ENCODE measurements at places on chromosomes 7 and 10. TPM values are rescaled to one million over a fixed set of nuclear protein-coding genes. Genes with fewer than 3 reads are reported as not detected.

EBLN1 gene
- total RNA-seq = not detected

PPP1R9A gene
- total RNA-seq = 17.0 TPM

CCDC6 gene
- total RNA-seq = 59.0 TPM

KIAA1549 gene
- total RNA-seq = 11.9 TPM

ENTPD7 gene
- 14.5 TPM for total RNA-seq

GBX1 gene
- not detected for total RNA-seq

- no peaks in the 10 kb centered on the region for H3K27me3 ChIP-seq
- H3K27ac ChIP-seq = no peak overlapping the region
- DNase-seq = no peak
These were observed 4.9 kb downstream of the IPMK start for GRCh38 chr10:58262766-58263165.

DNA sequence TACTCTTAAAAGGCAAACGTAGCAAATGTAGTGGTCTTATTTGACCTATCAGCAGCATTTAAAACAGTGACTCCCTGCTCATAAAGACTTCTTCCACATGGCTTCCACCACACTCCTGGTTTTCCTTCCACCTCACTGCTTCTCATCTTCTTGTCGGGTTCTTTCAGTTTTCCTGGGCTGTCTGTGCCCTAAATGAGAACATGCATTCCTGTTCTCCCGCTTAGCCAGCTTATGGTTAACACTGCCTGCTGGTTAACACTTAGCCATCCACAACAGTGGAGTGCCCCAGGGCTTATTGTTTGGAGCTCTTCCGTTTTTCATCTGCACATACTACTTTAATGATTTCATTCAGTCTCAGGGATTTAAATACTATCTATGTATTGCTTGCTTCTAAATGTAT is 34.3 kb upstream of the EXOC6 start:
- no peaks in the 10 kb centered on the region for H3K27me3 ChIP-seq
- no peaks in the 10 kb centered on the region for H3K4me1 ChIP-seq

DNA sequence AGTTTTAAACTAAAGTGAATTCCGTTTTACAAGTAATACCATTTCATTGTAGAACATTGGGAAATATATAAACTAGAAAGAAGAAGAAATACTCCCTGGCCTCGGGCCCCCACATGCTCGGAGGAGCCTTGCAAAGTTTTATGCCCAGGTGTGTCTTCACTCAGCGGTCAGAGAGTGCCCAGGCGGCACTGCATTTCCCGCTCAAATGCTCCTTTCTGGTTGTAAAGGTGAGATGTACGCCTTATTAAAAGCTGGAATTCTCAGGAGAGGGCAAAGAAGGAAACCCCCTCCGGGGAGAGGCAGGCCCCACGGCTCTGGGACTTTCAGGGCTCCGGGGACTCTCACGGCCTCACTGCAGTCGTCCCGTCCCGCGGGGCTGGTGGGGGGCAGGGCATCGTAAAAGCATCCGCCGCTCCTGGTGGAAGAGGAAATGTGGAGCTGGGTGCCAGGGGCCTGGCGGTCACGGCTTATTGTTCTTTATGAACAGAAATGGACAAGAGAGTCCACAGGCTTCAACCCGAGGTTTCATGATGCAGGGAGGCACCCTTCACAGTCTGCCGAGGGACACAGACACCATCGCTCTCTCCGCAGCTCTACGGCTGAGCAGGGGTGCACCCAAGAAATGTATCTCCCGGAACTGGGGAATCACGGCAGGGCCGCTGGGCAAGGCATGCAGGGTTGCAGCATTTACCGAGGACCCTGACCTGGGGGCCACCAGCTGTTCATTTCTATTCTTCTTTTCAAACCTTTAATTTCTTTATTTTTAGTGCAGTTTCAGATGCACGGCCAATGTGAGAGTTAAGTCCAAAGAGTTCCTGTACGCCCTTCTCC is 47.7 kb upstream of the INPP5A start:
- no peak overlapping the region for H3K4me3 ChIP-seq
- H3K27ac ChIP-seq = no peak overlapping the region
- no peaks in the 10 kb centered on the region for H3K27me3 ChIP-seq
- H3K36me3 ChIP-seq = no peaks in the 10 kb centered on the region

GRCh38 chr10:125153703-125154490 is 6.5 kb downstream of the CTBP2 start:
- peak overlapping the region; percentile 99 for H3K4me3 ChIP-seq
- H3K27ac ChIP-seq = peak overlapping the region; percentile 90
- DNase-seq = peak; percentile 23
- no peaks in the 10 kb centered on the region for H3K27me3 ChIP-seq
- peaks cover 18% of the 10 kb centered on the region for H3K4me1 ChIP-seq

- no peak for DNase-seq
- no peak overlapping the region for H3K4me3 ChIP-seq
- H3K4me1 ChIP-seq = peaks cover 3% of the 10 kb centered on the region
These were observed 2.1 kb upstream of the CRHR2 start for GRCh38 chr7:30684351-30684750.

GRCh38 chr10:125368146-125368545 is 207.8 kb upstream of the CTBP2 start:
- no peak overlapping the region for H3K4me3 ChIP-seq
- no peaks in the 10 kb centered on the region for H3K27me3 ChIP-seq

GRCh38 chr7:90618876-90619275 is 22.8 kb downstream of the CDK14 start:
- peaks cover 10% of the 10 kb centered on the region for H3K4me1 ChIP-seq
- no peak overlapping the region for H3K4me3 ChIP-seq
- no peak overlapping the region for H3K27ac ChIP-seq
- no peak for DNase-seq

DNA sequence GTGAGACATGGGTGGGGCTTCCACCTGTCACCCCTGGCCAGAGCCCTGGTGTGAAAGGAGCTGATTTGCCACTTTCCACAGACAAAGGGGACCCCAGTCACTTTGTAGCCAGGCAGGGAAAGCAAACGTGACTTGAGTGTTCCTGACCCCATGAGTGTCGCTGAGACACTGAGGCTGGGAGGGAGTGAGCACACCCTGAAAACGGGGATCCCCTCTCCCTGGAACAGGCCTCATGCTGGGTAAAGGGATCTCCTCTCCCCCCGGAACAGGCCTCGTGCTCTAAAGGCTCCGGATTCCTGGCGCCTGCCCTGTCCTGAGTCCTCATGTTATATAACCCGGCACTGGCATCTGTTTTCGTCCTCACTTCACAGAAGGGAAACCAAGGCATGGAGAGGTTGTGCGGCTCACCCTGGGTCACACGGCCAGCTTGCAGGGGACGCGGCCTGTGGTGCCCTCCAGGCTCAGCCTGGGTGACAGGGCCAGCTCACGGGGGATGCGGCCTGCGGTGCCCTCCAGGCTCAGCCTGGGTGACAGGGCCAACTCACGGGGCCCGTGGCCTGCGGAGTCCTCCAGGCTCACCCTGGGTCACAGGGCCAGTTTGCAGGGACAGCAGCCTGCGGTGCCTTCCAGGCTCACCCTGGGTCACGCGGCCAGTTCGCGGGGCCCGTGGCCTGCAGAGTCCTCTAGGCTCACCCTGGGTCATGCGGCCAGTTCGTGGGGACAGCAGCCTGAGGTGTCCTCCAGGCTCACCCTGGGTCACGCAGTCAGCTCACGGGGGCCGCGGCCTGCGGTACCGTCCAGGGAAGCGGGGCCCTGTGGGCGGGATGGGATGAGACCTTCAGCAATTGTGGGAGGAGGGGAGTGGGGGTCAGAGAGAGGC is 104.7 kb downstream of the PDGFA start:
- no peak overlapping the region for H3K4me3 ChIP-seq
- peak; percentile 25 for DNase-seq
- no peak overlapping the region for H3K27ac ChIP-seq
- peaks cover 3% of the 10 kb centered on the region for H3K36me3 ChIP-seq
- no peaks in the 10 kb centered on the region for H3K27me3 ChIP-seq

DNA sequence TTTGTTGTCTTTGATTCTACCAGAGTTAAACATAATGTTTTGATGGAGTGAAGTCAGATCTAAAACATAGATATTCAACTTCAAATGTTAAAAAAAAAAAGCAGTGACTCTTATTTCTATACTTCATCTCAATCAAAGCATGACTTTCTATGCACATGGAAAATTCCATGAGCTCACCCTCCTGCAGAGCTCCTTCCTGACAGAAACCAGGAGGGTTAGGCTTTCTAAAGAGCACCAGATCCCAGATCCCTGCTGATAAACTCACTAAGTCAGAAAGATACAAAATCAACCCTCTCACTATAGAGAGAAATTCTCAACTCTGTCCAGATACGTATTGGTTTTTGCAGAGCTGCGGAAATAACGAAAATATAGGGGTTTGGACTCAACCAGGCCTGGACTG is 122.6 kb downstream of the FAM107B start:
- peaks cover 11% of the 10 kb centered on the region for H3K4me1 ChIP-seq
- H3K4me3 ChIP-seq = no peak overlapping the region
- DNase-seq = no peak
- H3K27ac ChIP-seq = no peak overlapping the region
- H3K27me3 ChIP-seq = 0 out of 2 replicates have a peak, but pooled peaks cover 2% of the 10 kb centered on the region
- no peaks in the 10 kb centered on the region for H3K36me3 ChIP-seq

DNA sequence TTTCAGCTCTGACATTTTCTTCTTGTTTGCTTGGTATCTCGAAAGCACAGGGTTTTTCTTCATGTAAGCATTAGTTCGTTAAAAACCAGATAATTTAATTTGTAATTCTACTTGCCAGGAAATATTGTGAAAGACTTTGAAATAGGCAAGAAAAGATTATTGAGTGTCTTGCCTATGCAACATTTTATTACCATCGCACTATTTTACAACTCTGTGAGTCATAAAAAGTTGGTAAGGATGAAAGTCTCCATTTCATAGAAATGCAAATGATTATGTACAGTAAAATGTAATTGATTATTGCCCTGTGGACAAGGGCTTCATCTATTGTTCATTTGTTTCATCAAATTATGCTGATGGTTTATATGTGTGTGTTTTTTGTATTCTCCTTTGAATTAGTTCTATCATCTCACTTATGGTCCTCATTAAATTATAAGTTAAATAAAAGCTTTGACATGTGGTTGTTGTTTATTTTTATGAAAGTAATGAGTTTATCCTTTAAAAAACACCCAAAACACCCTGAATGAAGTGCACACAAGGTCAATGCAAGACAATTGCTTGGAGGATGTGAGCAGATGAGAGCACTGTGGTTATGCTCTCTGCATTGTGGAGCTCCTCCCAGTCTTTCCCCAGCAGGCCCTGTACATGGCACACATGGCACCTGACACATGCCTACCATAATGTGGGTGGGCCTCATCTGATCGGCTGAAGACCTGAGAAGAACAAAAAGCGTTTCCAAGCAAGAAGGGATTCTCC is 230.8 kb downstream of the CXCL12 start:
- H3K27me3 ChIP-seq = no peaks in the 10 kb centered on the region
- no peak overlapping the region for H3K27ac ChIP-seq
- no peaks in the 10 kb centered on the region for H3K4me1 ChIP-seq
- H3K36me3 ChIP-seq = peaks cover 45% of the 10 kb centered on the region

DNA sequence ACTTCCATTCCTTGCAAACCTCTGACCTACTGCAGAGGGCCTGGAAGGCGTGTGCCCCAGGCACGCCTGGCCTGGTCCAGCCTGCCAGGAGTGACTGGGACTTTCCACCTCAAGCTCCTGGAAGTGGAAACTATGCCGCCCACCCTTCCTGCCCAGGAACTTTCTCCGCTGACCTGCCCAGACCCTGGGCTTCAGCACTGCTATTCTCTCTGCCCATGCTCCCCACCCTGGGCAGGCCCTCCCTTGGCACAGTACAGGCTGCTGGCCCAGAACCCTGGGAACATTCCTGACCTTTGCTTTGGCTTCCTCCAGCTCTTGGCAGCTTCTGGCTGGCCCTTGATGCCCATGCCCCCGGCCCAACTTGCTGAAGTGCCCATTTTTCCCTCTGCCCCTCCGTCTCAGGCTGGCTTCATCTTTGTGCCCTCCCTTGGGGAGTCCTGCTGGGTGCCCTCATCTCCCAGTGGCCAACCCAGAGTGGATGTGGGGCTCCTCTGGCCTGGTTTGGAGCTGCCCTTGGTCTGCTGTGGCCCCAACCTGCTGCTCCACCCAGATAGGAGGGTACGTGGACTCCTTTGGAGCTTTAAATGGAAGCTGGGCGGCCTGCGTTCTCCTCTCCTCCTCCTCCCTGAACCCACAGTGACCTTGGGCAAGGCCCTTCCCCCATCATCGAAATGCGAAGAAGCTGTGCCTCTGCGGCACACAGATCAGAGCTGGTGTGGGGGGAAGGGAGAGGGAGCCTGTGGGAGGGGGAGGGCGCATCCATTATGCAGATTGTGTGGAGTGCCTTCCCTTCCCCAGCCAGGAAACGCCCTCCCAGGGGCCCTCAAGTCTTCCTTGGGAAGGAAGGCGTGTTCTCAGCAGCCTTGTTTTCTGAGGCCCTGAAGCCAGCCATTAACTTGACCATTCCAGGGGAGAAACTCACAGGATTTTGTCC is 3.4 kb downstream of the MMRN2 start:
- H3K4me3 ChIP-seq = peak overlapping the region; percentile 38
- H3K27me3 ChIP-seq = no peaks in the 10 kb centered on the region
- peak; percentile 97 for DNase-seq
- H3K36me3 ChIP-seq = peaks cover 29% of the 10 kb centered on the region
- H3K4me1 ChIP-seq = peaks cover 15% of the 10 kb centered on the region
- peak overlapping the region; percentile 41 for H3K27ac ChIP-seq

DNA sequence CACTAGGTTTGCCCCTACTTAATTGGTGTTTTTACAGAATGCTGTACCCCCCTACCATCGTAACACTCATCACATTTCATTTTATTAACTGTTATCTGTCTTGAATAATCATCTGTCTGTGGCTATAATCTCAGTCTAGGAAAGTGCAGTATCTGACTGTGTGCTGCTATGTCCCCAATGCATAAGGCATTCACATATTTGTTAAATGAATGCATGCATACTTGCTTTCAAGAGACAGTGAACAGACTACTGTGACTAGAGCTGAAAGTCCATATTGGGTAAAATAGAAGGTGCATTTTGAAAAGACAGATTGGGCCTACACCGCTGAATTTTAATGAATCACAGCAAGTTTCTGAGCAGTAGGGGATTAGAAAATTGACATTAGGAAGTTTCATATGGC is 112.3 kb downstream of the ARHGAP12 start:
- H3K27me3 ChIP-seq = no peaks in the 10 kb centered on the region
- no peaks in the 10 kb centered on the region for H3K36me3 ChIP-seq
- DNase-seq = no peak
- H3K27ac ChIP-seq = no peak overlapping the region

DNA sequence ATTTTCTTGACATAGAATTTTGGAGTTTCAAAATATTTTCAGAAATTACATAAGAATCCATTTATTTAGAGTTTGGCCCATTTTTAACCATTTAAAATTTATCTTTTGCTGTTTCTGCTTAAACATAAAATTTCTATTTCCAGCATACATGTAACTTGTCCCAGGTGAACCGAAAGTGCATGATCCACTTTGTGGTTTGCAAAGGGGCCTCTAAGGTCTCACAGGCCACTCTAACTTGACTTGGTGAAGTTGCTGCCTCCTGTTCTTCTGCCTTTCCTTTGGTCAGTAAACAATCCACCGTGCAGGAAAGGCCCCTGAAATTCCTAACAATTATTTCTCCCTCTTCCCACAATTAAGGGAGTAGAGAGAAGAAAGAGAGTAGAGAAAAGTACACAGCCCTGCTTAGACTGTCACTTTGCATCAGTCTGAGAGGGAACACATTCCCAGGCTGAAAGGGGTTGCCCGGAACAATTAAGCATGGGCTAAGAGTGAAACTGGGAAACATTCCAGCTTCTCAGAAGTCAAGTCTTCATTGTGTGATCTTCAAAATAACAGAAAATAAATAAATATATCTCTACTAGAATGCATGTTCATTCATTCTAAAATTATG is 79.5 kb upstream of the SEMA3A start:
- peaks cover 3% of the 10 kb centered on the region for H3K36me3 ChIP-seq
- H3K27me3 ChIP-seq = no peaks in the 10 kb centered on the region
- no peak overlapping the region for H3K27ac ChIP-seq
